ENCODE measurements at places on chromosomes 1 and 21. TPM values are rescaled to one million over a fixed set of nuclear protein-coding genes. Genes with fewer than 3 reads are reported as not detected.

DNA sequence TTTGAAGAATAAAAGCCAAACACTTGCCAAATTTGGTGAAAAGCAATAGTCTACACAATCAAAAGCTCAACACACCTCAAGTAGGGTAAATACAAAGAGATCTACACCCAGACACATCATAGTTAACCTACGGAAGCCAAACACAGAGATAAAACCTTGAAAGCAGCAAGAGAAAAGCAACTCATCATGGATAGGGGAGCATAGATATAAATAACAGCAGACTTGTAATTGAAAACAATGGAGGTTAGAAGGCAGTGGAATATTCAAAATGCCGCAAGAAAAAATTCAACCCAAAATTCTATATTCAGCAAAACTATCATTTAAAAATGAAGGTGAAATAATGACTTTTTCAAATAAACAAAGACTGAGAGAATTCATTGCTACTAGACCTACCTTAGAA is 105.1 kb downstream of the ITSN1 start:
- no peak overlapping the region for H3K4me3 ChIP-seq
- H3K27ac ChIP-seq: no peak overlapping the region
- H3K36me3 ChIP-seq: no peaks in the 10 kb centered on the region
- DNase-seq: no peak

KIF17 gene
- total RNA-seq: 0.36 TPM

GRCh38 chr1:1826356-1827088 is 48.3 kb upstream of the NADK start:
- DNase-seq: no peak
- no peak overlapping the region for H3K4me3 ChIP-seq
- H3K27me3 ChIP-seq: no peaks in the 10 kb centered on the region
- H3K4me1 ChIP-seq: peaks cover 19% of the 10 kb centered on the region
- no peaks in the 10 kb centered on the region for H3K36me3 ChIP-seq
- peak overlapping the region; percentile 61 for H3K27ac ChIP-seq

- DNase-seq: no peak
- H3K27me3 ChIP-seq: no peaks in the 10 kb centered on the region
- no peak overlapping the region for H3K4me3 ChIP-seq
- no peaks in the 10 kb centered on the region for H3K36me3 ChIP-seq
Measured at GRCh38 chr1:83694449-83694848, 304.5 kb downstream of the TTLL7 start.

CHODL gene
- total RNA-seq: 1.2 TPM

Measured in hepatocyte (in vitro differentiated cells).